ENCODE measurements at places on chromosomes 3 and 15.
A peak's percentile ranks its signal among the peaks of the same experiment; 100 is the strongest.

DNA sequence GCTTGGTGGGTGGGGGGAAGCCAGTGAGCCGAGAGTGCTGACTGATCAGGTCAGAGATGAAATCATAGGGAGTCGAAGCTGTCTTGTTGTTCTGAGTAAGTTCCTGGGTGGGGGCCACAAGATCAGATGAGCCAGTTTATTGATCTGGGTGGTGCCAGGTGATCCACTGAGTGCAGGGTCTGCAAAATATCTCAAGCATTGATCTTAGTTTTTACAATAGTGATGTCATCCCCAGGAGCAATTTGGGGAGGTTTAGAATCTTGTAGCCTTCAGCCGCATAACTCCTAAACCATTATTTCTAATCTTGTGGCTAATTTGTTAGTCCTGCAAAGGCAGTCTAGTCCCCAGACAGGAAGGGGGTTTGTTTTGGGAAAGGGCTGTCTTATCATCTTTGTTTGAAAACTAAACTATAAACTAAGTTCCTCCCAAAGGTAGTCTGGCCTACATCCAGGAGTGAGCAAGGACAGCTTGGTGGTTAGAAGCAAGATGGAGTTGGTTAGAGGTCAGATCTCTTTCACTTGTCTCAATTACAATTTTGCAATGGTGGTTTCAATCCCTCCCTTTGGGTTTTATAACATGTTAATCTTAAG, 18.7 kb upstream of the MTMR14 start:
- DNase-seq = no peak

GRCh38 chr15:97036301-97036700, 705.8 kb downstream of the NR2F2 start:
- DNase-seq = no peak

- DNase-seq = no peak
Measured at GRCh38 chr3:122987231-122987630, 40.3 kb downstream of the SEMA5B start.

GRCh38 chr3:163538387-163538786, 1539.9 kb downstream of the SI start:
- DNase-seq = no peak

DNA sequence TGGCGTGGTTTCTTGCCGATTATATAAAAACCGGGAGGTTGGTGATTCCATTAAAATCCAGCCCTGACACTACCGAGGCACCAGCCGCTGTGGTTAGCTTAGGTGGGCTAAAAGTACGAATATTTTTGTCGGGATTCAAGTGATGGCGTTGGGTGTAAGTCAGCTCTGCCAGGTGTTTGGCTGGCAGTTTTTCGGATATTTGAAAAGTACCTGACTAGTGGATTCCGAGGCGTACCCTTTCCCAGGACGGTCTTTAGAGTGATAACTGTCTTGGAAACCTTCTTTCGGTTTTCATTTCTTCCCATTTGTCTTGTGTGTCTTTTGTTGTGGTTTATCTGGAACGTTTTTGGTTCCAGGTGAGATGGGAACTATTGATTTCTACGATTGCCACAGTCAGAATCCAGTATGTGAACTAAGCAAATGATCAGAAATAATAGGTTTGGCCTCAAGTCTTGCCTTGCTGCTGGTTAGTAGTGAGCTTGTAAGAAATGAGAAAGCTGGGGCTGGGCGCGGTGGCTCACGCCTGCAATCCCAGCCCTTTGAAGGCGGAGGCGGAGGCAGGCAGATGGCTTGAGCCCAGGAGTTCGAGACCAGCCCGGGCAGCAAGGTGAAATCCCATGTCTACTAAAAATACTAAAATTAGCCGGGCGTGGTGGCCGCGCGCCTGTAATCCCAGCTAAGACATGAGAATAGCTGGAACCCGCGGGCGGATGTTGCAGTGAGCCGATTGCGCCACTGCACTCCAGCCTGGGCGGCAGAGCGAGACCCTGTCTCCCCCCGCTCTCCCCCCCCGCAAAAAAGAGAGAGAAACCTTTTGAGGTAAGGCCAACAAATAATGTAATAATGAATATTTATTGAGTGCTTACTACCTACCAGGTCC, 1.4 kb downstream of the FYTTD1 start:
- peak; percentile 28 for DNase-seq

DNA sequence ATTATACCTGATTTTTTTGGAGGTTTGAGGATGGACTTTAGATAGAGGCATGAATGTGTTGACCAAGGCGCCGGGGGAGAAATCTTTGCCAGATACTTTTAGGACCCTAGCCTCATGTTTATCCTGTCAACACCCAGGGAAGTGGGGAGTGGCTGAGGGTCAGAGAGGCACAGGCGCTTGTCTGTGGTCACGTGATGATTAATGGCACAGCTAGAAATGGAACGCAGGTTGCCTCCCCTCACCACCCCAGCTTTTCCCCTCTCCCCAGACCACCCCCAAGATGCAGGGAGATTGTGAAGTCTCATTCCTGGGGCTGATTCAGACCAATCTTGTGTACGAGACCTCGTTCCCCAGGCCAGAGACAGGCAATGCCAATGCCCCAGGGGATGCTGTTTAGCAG, 218.4 kb upstream of the LINGO1 start:
- DNase-seq = no peak

DNA sequence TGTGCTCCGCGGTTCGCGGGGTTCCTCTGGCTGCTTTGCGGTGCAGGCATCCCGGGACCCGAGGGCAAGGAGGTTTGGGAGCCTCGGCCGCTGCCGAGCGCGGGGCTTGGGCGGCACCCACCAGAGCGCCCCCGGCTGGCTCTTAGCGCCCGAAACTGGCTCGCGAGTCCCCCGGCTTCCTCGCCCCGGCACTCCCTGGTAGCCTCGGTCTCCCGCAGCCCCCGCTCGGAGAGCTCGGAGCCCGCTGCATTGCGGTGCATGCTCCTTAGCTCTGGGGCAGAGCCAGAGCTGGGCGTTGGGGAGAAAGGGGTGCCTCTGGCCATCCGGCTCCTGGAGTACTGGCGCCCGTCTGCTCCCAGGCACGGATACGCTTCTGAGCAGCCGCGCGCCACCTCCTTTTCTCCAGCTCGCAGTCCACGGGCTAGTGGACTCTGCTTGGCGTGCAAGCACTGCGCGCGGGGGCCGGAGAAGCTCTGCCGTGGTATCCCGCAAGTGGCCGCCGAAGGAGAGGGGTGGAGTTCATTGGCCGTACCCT, 753 bp downstream of the EPHB1 start:
- DNase-seq = peak; percentile 63

- no peak for DNase-seq
Measured at GRCh38 chr3:31043184-31043819, 148.8 kb upstream of the GADL1 start.

DNA sequence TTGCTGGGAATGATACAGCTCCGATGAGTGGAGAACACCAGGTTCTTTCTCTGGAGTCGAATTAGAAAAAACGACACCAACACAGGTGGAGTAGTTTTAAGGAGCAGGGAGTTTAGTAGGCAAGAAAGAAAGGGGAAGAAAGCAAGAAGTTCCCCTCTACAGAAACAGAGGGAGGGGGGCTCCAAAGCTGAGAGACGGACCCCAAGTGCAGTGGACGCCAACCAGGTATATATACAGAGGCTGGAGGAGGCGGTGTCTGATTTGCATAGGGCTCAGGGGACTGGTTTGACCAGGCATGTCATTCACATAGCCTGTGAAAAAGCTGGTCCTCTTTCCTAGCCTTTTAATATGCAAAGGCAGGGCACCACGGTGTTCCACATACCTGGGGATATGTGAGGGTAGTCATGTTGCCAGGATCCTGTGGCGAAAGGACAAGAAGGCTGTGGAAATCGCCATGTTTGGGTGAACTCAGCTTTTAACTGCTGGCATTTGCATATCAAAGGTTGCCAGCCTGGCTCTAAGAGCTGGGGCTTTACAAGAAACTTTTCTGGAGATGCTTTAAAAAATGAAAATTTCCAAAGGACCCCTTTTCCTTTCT, 887.4 kb upstream of the EPHA6 start:
- DNase-seq = no peak
